ENCODE measurements at places on chromosomes 2 and 18. TPM values are rescaled to one million over a fixed set of nuclear protein-coding genes. Genes with fewer than 3 reads are reported as not detected.

CXCR2 gene
- total RNA-seq, result not detected

GNAL gene
- 8.8 TPM for total RNA-seq

EPB41L3 gene
- total RNA-seq, result 0.53 TPM

SCYGR4 gene
- not detected for total RNA-seq

FNDC4 gene
- total RNA-seq, result 8.1 TPM

RGPD3 gene
- total RNA-seq, result 0.26 TPM

GAL3ST2 gene
- total RNA-seq, result not detected

SCTR gene
- total RNA-seq, result not detected

NGEF gene
- 6.1 TPM for total RNA-seq

AQP4 gene
- total RNA-seq, result not detected

TEKT4 gene
- not detected for total RNA-seq

LIPT1 gene
- 4.5 TPM for total RNA-seq

GPR39 gene
- total RNA-seq, result 7.1 TPM

CD226 gene
- 0.53 TPM for total RNA-seq

HRH4 gene
- total RNA-seq, result 0.13 TPM

TPGS2 gene
- total RNA-seq, result 77.1 TPM
